Activated T-helper 1 cell treated with Interleukin-2 at 50 U/mL for 16 hours (primary cell): ENCODE measurements at places on chromosomes 11 and 22.

GRCh38 chr11:117861151-117862018, 15.1 kb downstream of the FXYD6 start:
- DNase-seq, result no peak

- no peak for DNase-seq
Observed at GRCh38 chr11:74676596-74676995, 54.6 kb downstream of the CHRDL2 start.

GRCh38 chr11:14288189-14288935, 70.6 kb downstream of the RRAS2 start:
- no peak for DNase-seq

GRCh38 chr11:116199182-116199581, 573.6 kb downstream of the BUD13 start:
- no peak for DNase-seq

DNA sequence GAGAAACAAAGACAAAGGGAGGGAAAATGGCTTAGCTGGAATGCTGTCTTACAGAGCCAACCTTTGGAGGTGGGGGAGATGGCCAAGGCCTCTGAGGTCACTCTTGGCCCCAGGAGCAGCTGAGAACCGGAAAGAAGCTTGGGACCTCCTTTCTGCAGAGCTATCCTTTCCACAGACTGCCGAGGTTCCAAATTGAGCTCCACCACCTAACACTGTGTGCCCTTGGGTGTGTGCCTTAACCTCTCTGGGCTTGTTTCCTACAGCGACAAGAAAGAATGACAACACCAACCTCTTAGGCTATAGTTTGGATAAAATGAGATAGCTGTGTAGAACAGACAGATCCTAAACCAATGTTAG, 23.2 kb downstream of the RTN4RL2 start:
- DNase-seq, result no peak

- peak; percentile 54 for DNase-seq
Observed at GRCh38 chr22:49657275-49657973, 170.2 kb downstream of the BRD1 start.

DNA sequence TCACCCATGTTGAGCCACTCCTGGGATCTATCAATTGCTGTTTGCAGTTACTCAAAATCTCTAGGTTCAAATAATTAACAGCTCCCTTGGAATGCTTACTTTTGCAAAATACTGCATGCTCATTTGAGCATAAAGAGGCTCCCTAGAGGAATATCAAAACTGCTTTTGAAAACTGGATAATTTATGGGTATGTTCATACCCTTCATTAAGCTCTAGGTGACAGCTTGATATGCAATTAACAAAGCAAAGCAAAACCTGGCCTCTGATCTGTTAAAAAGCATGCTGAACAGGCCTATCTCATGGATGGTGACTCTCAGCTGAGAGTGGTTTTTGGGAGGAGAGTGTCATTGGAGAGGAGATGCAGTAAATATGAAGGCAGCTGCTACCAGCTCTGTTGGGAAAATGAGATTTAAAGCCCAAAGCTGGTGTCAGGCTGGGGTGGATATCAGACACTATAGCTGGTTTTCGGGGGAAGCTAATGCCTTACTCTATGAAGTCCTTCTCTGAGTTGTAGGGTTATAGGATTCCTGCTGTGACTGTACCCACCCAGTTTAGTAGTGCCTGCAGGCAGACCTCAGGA, 110.9 kb downstream of the RASSF10 start:
- DNase-seq, result no peak

DNA sequence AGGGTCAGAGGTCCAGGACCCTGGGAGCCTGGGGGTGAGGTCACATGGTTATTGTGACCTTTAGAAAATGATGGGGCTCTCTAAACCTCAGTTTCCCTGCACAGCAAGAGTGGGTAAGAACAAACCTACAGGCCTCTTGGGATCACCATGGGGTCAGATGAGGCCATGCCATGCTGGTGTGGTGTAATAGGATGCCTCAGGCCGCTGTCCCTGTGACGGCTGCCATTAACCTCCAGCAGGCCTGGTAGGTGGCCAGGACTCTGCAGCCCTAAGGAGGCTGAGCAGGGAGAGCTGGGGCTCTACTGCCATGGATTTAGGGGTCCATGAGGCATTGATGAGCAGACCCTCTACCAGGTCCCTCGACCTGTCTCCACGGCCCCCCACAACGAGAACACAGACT, 265.5 kb downstream of the CTTN start:
- DNase-seq, result no peak

DNA sequence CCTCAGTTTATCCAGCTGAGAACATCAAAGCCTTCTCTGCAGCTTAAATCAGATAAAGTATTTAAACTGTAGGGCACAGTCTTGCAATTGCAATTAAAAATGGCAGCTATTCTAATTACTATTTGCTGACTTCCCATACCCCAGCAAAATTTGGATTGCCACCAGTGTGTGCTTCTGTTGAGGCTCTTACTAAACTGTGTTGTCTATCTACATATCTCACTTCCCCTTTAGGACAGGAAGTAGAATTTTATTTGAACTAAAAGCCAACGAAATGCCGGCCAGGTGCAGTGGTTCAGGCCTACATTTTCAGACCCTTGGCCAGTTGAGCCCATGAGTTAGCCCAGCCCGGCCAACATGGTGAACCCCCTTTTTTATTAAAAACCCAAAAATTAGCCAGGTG, 7.1 kb downstream of the SAA4 start:
- no peak for DNase-seq

GRCh38 chr11:115580927-115581680, 76.9 kb upstream of the CADM1 start:
- DNase-seq, result no peak

GRCh38 chr11:127919206-127920000, 668.0 kb downstream of the ETS1 start:
- DNase-seq, result no peak

GRCh38 chr11:7495882-7496551, 10.7 kb downstream of the OLFML1 start:
- no peak for DNase-seq

GRCh38 chr22:20424932-20425565, 12.6 kb downstream of the SCARF2 start:
- no peak for DNase-seq

DNA sequence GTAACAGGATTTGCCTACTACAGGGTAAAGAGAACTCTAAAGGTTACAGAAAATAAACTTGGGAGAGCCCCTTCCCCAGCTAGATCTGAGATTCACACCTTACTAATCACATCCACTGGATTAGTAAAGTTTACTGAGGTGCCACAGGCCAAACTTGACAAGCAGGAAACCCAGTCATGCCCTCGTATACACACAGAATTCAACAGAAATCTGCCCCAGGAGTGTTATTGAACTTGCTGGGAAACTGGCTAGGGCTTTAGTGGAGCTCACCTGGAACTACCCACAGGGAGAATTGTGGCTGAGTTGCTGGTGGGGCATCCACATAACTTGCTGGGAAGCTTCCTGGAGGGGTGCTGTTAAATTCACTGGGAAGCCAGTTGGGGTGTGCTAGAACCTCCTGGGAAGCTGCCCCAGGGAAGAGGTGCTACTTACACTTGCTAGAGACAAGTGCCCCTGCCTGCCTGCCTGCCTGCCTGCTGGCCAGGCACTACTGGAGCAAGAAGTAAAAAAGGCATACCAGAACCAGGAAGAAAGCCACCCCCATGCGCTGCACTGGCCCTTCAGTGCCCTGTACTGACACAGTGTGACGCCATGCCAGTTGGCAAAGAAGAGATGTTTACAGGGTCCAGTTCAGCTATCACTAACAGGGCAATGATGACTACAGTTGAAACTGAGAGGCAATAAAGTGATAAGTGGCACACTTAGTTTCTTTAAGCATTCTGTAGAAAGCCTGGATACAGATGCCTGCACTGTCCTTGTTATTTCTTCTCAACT, 106.5 kb downstream of the ALX4 start:
- DNase-seq, result no peak

- no peak for DNase-seq
Observed at GRCh38 chr11:12243911-12244550, 133.3 kb upstream of the PARVA start.

GRCh38 chr22:42298746-42299145, 28.3 kb upstream of the TCF20 start:
- no peak for DNase-seq

GRCh38 chr22:47151490-47151889, 389.0 kb downstream of the TBC1D22A start:
- no peak for DNase-seq

- DNase-seq, result no peak
Observed at GRCh38 chr11:87101956-87102580, 64.3 kb downstream of the TMEM135 start.
